ENCODE measurements at places on chromosomes 6 and 20. TPM values are rescaled to one million over a fixed set of nuclear protein-coding genes. Genes with fewer than 3 reads are reported as not detected.

The RUNX2 gene
- 0.74 TPM for total RNA-seq

The SIRPD gene
- total RNA-seq, result not detected

The GNAS-AS1 gene
- 0.81 TPM for total RNA-seq

The DST gene
- total RNA-seq, result 505 TPM

The LY6G6D gene
- total RNA-seq, result not detected

The COL9A3 gene
- total RNA-seq, result 0.98 TPM
